Fibroblast of the aortic adventitia (primary cell): ENCODE measurements at places on chromosomes 16 and 17. TPM values are rescaled to one million over a fixed set of nuclear protein-coding genes. Genes with fewer than 3 reads are reported as not detected.

Gene HSD17B2
- 0.09 TPM in 1 of 2 replicates, not detected in the other for total RNA-seq

Gene PRSS53
- 1.6 and 2.8 TPM in 2 replicates for total RNA-seq

Gene KCNJ2
- 1.4 and 12.7 TPM in 2 replicates for total RNA-seq

Gene TMED6
- 0.36 TPM in 1 of 2 replicates, not detected in the other for total RNA-seq

Gene RNF222
- total RNA-seq: not detected in 2 replicates

Gene TLCD2
- 4.5 and 10.1 TPM in 2 replicates for total RNA-seq

Gene DDX5
- total RNA-seq: 302 and 859 TPM in 2 replicates

Gene ZFP1
- 9.2 and 16.2 TPM in 2 replicates for total RNA-seq

Gene ANKRD13B
- total RNA-seq: 7.4 and 14.0 TPM in 2 replicates

Gene MGAT5B
- 0.18 and 0.74 TPM in 2 replicates for total RNA-seq

Gene PRCD
- total RNA-seq: 4.2 and 9.4 TPM in 2 replicates

Gene KRTAP4-9
- not detected in 2 replicates for total RNA-seq

DNA sequence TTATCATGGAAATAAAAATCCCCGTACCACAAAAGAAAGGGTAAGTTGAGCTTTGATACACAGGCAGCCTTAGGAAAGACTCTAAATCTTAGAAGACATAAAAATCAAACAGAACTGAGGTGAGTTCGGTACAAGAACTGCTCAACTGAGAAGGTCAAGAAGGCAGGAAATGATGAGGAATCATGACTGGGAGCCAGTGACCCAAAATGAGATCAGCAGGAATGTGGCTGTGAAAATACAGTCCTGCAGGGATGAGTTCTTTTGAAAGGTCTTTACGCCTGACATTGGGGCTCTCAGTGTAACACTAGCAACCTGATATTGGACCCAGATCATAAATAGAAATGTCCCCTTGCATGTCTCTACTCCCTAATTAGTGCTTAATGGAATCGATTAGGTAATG, 56.3 kb upstream of the CDH11 start:
- peak; percentile 35 for DNase-seq

- no peak for DNase-seq
These were observed 5.2 kb downstream of the CCDC102A start for GRCh38 chr16:57531253-57531575.

DNA sequence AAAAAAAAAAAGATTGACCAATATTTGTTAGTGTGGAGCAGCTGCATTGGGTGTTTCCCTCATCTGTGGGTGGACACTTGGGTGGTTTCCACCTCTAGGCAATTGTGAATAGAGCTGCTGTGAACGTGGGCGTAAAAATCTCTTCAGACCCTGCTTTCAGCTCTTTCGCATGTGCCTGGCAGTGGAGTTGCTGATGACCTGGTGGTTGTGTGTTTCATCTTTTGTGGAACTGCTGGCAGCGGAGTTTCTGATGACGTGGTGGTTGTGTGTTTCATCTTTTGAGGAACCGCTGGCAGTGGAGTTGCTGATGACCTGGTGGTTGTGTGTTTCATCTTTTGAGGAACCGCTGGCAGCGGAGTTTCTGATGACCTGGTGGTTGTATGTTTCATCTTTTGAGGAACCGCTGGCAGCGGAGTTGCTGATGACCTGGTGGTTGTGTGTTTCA, 21.4 kb downstream of the ZC3H18 start:
- peak; percentile 69 for DNase-seq

- no peak for DNase-seq
These were observed 615 bp downstream of the PRPSAP1 start for GRCh38 chr17:76353004-76353598.

GRCh38 chr17:21001813-21002221, 41.0 kb downstream of the USP22 start:
- DNase-seq: no peak

DNA sequence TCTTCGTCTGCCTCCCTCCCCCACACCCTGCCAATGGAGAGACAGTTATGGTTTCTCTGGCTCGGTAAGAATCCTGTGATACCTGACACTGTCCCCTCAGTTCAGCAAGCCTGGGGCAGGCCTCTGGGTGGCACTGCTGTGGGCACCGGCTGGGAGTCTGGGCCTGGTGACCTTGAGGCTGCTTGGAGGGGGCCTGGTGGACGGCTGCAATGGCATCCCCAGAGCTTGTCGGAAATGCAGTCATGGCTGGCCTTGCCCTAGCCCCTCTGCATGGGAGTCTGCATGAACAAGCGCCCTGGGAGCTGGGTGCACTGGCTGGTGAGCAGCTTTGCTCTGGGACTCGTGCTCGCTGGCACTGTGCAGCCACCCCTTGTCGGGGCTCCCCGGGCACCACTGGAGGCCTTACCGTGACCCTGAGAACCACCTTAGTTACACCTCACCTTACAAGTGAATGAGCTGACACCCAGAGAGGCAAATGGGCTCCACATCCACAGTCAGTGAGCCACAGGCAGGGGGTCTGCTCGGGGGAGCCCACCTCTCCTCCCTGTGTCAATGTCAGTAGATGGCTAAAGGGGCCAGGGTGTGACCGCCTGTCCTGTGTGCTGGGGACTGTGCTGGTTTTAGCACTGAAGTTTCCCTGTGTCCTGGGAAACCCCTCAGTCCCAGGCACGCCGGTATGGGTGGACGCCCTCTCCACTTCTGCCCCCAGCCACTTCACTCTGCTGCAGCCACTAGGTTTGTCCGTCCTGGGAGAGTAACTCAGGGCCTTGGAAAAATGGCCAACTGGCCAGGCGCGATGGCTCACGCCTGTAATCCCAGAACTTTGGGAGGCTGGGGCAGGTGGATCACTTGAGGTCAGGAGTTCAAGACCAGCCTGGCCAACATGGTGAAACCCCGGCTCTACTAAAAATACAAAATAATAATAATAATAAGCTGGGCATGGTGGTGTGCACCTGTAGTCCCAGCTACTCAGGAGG, 1.4 kb downstream of the LGALS3BP start:
- no peak for DNase-seq

DNA sequence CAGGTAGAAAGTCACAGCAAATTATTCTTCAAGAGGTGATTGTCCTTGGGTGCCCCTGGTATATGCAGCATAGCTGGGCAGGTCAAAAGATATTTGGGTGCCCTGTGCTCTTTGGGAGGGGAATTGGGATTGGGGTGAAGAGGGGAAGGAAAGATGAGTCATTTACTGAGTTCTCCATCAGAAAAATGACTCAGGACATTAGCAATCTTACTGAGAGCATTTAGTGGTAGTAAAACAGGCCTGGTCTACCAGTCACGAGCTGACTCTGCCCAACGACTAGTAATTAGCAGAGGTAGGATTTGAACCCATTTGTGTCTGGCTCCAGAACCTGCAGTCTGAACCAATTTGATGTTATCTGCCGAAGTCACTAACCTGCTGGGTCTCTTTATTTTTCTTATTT, 6.0 kb upstream of the GRIN2A start:
- DNase-seq: no peak

GRCh38 chr17:50311112-50311460, 34.8 kb upstream of the XYLT2 start:
- DNase-seq: no peak

DNA sequence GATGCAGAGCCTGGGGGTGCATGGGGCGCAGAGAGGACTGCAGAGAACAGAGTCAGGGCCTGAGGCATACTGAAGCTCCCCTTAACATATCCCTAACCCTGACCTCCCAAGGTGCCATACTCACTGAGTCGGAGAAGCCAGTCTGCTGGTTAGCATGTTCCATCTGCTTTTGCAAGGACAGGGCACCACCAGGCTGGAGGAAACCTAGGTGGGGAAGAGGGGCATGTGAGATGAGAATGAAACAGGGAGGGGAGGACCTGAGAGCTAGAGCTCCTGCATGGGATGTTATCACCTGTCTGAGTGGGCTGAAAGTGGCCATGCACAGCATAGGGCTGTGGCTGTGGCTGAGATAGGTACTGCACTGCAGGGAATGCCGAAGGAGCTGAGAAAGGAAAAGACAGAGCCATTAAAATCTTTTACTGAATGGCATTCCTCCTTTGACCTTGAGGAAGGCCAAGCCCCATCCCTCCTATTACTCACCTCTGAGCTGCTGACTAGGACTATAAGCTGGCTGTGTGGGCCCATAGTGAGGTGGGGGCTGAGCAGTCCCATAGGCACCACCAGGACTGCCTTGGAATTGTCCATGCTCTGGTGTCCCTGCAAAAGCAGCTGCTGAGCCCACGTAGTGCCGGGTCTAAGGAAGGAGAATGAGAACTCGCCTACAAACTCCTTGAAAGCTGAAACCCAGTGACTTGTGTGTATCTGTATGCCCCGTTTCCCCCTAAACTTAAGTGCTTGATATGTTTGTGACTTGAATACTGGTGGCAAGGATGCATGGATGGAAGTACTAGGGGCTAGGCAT, 1.9 kb downstream of the GPS2 start:
- no peak for DNase-seq

DNA sequence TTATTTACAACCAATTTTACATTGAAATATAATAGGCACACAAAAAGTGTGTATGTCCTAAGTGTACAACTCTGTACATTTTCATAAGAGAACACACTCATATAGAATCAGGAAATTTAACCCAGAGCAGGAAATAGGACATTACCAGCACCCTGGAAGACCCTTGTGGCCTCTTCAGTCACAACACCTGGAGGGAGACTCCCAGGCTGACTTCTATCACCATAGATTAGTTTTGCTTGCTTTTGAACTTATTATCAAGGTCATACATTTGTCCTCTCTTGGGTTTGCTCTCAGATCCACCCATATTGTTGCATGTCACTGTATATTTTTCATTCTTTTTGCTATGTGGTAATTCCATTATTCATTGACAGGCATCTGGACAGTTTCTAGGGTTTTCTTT, 5.8 kb downstream of the RIPOR1 start:
- DNase-seq: no peak

GRCh38 chr17:71550675-71551074, 570.1 kb upstream of the SOX9 start:
- no peak for DNase-seq

- DNase-seq: peak; percentile 80
These were observed 54.9 kb upstream of the TANC2 start for GRCh38 chr17:62911114-62911513.

DNA sequence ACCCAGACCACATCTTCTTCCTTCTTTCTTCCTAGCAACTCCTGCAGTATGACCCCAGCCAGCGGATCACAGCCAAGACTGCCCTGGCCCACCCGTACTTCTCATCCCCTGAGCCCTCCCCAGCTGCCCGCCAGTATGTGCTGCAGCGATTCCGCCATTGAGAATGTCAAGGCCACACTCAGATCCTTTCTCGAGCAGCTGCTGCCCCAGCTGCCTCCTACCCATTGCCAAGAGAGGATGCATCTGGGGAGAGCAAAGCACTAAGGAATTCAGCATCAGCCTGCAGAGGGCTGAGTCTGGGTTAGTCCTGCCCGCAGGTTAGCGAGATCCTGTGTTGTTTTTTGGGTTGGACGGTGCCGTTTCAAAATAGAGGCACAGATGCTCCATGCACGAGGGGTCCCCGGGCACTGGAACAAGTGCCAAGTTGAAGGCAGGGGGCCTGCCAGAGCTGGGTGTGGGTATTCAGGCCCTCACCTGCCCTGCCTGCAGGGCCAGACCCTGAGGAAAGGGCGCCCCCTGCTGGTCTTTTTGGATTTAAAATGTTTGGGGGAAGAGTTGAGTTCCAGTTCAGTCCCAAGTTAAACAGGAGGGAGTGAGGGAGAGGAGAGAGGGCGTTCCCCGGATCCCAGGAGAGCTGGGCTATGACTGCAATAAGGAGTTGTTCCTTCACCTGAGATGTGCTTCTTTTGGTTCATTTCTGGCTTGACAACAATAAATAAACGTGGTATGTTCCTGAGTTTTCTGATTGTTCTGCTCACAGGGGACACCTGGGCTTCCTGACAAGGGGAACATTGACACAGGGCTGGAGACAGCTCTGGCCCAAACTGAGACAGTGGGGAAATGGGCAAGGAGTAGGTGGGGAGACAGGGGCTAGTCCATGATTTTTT, 4.9 kb downstream of the CDK3 start:
- peak; percentile 77 for DNase-seq
